Astrocyte of the cerebellum (primary cell): ENCODE measurements at places on chromosomes 6 and 20.

DNA sequence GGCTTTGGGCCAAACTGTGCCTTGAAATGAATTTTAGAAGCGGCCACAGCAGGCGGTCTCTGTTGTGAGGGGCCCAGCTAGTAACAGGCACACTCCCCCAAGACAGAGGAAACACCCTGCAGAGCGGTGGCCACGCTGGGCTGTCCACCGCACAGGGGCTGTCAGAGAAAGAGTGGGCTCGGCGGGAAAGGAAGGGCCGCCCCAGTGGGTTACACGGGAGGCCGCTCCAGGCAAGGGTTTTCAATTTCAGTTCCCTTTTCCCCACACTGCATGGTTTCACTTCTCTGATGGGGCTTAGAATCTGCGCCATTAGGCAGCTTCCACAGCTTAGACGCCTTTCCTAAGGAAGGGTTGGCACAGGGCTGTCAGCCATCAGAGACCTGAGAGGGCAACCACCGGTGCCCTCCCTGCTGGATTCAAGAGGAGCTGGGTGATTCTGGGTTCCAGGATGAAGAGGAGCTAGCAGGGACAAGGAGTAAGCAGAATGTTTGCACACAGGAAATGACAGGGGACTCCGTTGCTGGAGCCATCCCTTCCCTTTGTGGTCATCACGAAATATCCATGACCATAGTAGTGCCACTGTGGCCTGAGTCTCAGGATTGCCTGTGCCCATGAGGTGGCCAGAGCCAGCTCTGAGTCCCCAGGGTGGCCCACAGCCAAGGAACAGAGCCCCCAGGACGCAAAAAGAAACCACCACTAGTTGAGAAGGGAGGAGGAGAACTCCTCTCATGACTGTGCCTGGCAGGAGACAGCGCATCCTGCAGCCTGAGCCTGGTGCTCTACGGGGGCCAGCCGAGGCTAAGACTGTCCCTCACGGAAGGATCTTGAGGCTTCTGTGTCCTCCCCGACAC is 282.7 kb downstream of the NRN1 start:
- DNase-seq: no peak

- DNase-seq: peak; percentile 34
Measured at GRCh38 chr6:29516108-29516507, 28.4 kb upstream of the MAS1L start.

- no peak for DNase-seq
Measured at GRCh38 chr20:33963751-33964150, 30.0 kb upstream of the RALY start.

DNA sequence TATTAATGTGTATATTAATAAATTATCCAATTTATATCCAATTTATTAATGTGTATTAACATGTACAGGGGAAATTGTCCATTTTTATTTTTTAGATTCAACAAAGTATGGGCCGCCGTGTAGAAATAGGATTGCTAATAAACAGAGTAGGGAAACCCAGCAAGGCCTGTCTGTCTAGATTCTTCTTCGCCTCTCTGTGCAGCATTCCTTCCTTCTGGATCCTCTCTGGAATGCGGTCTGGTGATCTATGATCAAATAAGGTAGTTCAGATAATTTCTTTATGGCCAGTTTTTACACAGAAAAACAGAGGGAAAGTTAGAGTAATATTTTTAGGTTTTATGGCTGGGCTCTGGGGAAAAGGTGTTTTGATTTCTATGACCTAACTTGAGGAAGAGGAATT is 19.9 kb upstream of the HFE start:
- DNase-seq: no peak

DNA sequence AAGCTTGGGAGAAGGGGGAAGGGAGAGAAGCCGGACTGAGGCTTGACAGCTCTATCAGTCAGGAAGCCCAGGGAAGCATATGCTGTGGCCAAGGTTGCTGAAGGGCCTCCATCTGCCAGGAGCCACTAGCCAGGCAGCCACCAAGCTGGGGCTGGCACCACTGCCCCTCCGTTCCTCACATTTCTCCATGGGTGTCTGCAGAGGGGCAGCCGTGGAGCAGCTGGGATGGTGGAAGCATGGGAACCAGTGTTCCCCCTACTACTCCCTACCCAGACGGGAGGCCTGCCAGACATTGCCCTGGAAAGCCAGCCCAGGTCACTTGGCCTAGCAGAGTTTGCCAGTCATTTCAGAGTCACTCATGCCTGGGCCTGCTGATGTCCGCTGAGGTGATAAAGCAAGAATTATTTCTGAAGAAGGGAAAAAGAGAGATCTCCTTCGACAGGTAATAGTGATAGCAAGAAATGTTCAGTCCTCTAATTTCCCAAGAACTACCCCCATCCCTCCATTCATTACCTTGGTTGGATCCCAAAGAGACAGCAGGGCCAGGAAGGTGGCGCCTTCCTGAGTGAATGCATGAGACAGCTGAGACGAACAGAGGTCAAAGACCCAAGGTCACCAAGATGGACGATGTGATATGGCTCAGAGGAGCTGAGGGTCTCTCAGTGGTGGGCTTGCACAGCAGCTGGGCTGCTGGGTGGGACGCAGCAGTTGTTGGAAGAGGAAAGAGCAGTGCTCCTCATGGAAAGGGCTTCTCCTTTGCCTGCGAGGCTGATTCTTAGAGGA is 21.9 kb downstream of the SNPH start:
- DNase-seq: no peak

DNA sequence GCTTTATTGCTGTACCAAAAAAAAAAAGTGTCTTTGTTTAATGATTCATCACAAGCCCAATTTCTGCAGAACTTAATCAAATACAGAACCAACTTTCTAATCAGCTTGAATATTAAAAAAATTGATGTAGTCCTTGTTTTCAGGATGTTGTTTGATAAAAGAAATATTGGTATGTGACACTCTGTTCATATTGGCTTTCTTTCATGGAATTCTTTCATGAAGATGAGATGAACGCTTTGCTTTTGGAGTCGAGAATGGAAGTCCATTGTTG is 184.3 kb downstream of the ZNF217 start:
- DNase-seq: no peak

DNA sequence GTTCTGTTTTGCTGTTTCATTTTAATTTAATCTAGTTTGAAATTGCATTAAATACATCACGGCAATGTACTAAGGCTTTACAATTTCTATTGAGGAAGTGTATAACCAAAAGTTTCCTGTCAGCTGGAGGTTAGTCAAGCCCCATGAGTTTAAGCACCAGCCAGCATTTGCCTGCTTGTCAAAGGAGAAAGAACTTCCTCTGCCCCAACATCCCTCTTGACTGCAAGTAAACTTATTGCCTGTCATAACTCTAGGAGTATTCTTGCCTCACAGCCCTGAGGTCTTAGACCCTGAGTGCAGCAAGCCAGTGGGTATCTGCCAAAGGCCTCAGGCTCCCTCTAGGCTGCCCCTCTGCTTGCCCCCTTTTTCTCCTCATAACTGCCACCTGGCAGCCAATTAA is 106.7 kb upstream of the INSM1 start:
- DNase-seq: no peak
